Lung (tissue), 17 donors: ENCODE measurements at places on chromosomes 7 and 10. TPM values are rescaled to one million over a fixed set of nuclear protein-coding genes. Genes with fewer than 3 reads are reported as not detected.

Gene PDE1C
- total RNA-seq, result 14.3 TPM

- no peak for DNase-seq
- H3K4me3 ChIP-seq, result no peak overlapping the region
- no peaks in the 10 kb centered on the region for H3K4me1 ChIP-seq
- no peaks in the 10 kb centered on the region for H3K27me3 ChIP-seq
- no peaks in the 10 kb centered on the region for H3K36me3 ChIP-seq
These were observed 261.5 kb downstream of the DIP2C start for GRCh38 chr10:427761-428519.

- H3K27ac ChIP-seq, result no peak overlapping the region
- peaks cover 6% of the 10 kb centered on the region for H3K27me3 ChIP-seq
These were observed 253.8 kb upstream of the MGMT start for GRCh38 chr10:129213256-129213655.

GRCh38 chr7:39816462-39817060 is 133.5 kb upstream of the CDK13 start:
- no peaks in the 10 kb centered on the region for H3K36me3 ChIP-seq
- DNase-seq, result peak; percentile 65
- peaks cover 71% of the 10 kb centered on the region for H3K27me3 ChIP-seq
- H3K27ac ChIP-seq, result no peak overlapping the region
- H3K4me1 ChIP-seq, result no peaks in the 10 kb centered on the region

Gene ACTR1A
- 88.9 TPM for total RNA-seq

Gene NUPR2
- total RNA-seq, result 0.88 TPM

DNA sequence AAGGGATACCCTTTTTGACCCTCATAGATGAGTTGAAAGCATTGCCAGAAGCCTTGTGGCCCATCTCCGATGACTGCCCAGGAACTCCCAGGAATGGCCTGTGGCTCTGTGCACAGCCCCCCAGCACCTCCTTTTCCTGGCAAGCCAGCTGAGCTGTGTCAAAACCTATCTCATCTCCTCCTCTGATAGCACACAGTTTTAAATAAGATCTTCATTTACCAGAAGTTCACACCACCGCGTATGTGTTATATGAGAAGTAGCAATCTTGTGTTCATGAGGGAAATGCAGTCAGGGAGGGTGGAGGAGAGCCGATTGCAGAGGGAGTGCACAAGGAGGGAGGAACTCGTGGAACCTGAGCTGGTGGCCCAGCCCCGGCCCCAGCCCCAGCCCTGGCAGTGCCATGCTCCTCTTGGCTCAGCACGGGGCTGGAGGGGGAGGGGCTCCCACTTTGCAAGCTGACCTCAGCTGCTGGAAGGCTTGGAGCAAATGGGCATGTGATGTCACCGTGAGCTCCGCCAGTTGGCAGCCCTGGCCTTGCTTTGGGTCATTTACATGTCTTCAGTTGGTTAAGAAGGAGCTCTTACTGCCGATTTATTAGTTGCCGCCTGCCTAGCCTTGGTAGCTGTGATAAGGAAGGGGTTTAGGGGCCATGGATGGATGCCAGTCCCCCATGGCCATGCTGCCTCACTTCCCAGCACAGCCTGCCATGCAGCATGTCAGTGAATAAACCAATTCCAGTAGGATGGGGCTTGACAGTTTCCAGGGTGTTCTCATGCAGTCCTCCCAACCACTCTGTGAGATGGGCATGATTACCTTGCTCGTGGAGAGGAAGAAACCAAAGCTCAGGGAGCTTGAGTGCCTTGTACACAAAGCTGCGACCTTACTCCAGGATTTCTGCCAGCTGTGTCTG is 20.0 kb downstream of the UNC5B start:
- H3K27me3 ChIP-seq, result no peaks in the 10 kb centered on the region
- no peak overlapping the region for H3K4me3 ChIP-seq
- DNase-seq, result peak; percentile 76
- no peaks in the 10 kb centered on the region for H3K36me3 ChIP-seq
- H3K4me1 ChIP-seq, result peaks cover 43% of the 10 kb centered on the region
